ENCODE measurements at places on chromosomes 7 and 10. TPM values are rescaled to one million over a fixed set of nuclear protein-coding genes. Genes with fewer than 3 reads are reported as not detected.

C10orf71 gene
- not detected for total RNA-seq

CPVL gene
- not detected for total RNA-seq

AGAP5 gene
- 7.7 TPM for total RNA-seq

ADCYAP1R1 gene
- total RNA-seq = not detected

SKIDA1 gene
- total RNA-seq = 0.07 TPM

INHBA gene
- not detected for total RNA-seq

GIMAP7 gene
- 42.5 TPM for total RNA-seq

VAX1 gene
- total RNA-seq = not detected

SCART1 gene
- 5.4 TPM for total RNA-seq

DNA sequence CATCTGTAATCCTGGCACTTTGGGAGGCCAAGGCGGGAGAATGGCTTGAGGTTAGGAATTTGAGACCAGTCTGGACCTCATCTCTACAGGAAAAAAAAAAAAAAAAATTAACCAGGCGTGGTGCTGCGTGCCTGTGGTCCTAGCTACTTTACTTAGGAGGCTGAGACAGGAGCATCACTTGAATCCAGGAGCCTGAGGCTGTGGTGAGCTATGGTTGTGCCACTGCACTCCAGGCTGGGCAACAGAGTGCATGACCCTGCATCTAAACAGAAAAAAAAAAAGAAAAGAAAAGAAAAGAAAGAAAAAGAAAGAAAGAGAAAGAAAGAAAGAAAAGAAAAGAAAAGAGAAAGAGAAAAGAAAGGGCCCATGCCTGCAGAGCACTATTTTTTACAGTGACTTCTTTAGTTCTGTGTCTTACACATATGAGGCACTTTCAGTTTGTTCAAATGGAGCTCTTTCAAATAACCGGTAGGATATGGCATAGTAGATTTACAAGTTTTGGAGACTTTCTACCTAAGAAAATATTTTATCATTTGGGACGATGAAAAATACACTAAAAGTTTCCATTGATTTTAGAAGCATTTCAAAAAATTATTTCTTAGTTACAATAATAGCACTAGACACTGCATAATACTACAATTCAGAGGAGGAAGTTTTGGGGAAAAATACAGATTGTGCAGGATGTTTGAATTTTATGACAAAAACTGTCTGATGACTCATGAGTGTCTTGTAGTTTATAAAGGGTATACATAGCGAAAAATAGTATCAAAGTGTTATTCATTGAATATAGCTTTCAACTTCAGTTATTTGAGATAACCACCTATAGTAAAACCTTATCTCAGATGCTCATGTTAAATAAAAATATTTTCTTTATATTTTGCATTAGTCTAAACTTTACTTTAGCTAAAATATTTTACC, 75.9 kb downstream of the MDFIC start:
- peak overlapping the region; percentile 84 for H3K27ac ChIP-seq
- H3K4me1 ChIP-seq = peaks cover 76% of the 10 kb centered on the region
- peak overlapping the region; percentile 43 for H3K4me3 ChIP-seq
- H3K36me3 ChIP-seq = peaks cover 37% of the 10 kb centered on the region

DNA sequence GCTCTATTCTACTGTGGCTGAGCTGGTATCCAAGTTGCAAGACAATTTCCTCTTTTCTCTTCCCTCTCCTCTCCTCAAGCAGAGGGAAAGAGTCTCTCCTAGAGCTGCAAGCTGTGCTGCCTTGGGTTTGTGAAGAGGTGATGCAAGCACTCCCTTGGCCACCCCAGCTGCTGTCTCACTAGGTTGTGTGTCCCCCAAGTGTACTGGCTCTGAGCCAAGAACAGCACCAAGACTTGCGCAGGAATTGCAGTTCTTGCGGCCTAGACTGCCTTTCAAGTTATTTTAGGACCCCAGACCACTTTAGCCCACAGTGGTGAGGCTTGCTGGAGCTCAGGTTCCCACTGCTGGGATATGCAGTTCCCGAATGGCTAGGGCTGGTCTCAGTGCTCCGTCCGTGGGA, 411.6 kb downstream of the DPP6 start:
- no peak for DNase-seq
- H3K36me3 ChIP-seq = no peaks in the 10 kb centered on the region
- no peaks in the 10 kb centered on the region for H3K27me3 ChIP-seq
- no peaks in the 10 kb centered on the region for H3K4me1 ChIP-seq
- no peak overlapping the region for H3K27ac ChIP-seq
- no peak overlapping the region for H3K4me3 ChIP-seq

DNA sequence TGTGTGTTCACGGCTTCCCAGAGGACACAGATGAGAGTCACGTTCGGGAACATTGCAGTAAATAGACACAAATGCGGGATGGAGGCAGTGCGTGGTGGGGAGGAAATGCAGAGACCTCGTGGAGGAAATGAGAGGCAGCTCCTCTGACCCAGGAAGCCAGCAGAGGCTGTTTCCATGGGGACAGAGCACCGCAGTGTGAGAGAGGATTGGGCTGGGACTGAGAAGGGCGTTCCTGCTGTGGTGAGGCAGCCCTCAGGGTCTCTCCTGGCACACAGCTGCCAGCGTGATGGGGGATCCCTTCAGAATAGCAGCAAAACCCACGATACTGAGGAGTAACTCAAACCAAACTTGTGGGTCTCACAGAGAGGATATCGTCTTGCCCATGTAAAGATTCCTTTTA, 21.7 kb upstream of the BHLHA15 start:
- no peak for DNase-seq
- no peak overlapping the region for H3K27ac ChIP-seq
- H3K4me3 ChIP-seq = no peak overlapping the region
- peaks cover 35% of the 10 kb centered on the region for H3K36me3 ChIP-seq
- H3K4me1 ChIP-seq = no peaks in the 10 kb centered on the region

- peaks cover 39% of the 10 kb centered on the region for H3K27me3 ChIP-seq
- no peak overlapping the region for H3K4me3 ChIP-seq
- no peak for DNase-seq
- H3K4me1 ChIP-seq = no peaks in the 10 kb centered on the region
- no peak overlapping the region for H3K27ac ChIP-seq
Measured at GRCh38 chr7:120862987-120863590, 5.1 kb upstream of the TSPAN12 start.

GRCh38 chr7:95052566-95053094, 145.2 kb downstream of the PPP1R9A start:
- no peak for DNase-seq
- H3K27me3 ChIP-seq = peaks cover 2% of the 10 kb centered on the region
- H3K36me3 ChIP-seq = no peaks in the 10 kb centered on the region
- no peak overlapping the region for H3K4me3 ChIP-seq
- no peak overlapping the region for H3K27ac ChIP-seq

GRCh38 chr7:32047801-32048200, 22.4 kb downstream of the PDE1C start:
- H3K4me3 ChIP-seq = no peak overlapping the region
- DNase-seq = no peak
- H3K27me3 ChIP-seq = no peaks in the 10 kb centered on the region
- no peak overlapping the region for H3K27ac ChIP-seq
- H3K36me3 ChIP-seq = no peaks in the 10 kb centered on the region

GRCh38 chr10:42932735-42933447, 144.0 kb upstream of the RET start:
- peak; percentile 60 for DNase-seq
- no peak overlapping the region for H3K27ac ChIP-seq
- H3K4me1 ChIP-seq = peaks cover 13% of the 10 kb centered on the region
- H3K27me3 ChIP-seq = peaks cover 38% of the 10 kb centered on the region
- H3K4me3 ChIP-seq = peak overlapping the region; percentile 61

DNA sequence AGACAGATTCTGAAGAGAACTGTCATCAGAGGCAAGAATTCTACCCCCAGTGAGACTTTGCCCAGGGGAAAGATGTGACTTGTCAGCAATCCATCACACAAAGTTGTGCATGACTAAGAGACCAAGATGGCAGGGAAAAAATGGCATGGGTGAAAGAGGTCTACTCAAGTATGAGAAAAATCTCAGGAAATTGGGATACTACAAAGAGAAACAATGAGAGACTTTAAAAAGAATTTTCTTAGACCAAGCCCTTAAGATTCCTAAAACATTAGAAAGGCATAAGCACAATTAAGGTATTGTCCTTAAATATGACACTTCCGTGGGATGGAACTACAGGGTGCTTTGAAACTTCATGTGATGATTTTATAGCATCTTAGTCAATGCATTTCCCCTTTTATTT, 45.6 kb upstream of the PDE1C start:
- no peak overlapping the region for H3K4me3 ChIP-seq
- no peak overlapping the region for H3K27ac ChIP-seq
- H3K4me1 ChIP-seq = no peaks in the 10 kb centered on the region
- H3K36me3 ChIP-seq = no peaks in the 10 kb centered on the region

- no peaks in the 10 kb centered on the region for H3K36me3 ChIP-seq
- DNase-seq = no peak
- H3K27me3 ChIP-seq = peaks cover 17% of the 10 kb centered on the region
- peaks cover 2% of the 10 kb centered on the region for H3K4me1 ChIP-seq
- H3K4me3 ChIP-seq = no peak overlapping the region
Measured at GRCh38 chr7:3307435-3307834, 6.4 kb downstream of the SDK1 start.

DNA sequence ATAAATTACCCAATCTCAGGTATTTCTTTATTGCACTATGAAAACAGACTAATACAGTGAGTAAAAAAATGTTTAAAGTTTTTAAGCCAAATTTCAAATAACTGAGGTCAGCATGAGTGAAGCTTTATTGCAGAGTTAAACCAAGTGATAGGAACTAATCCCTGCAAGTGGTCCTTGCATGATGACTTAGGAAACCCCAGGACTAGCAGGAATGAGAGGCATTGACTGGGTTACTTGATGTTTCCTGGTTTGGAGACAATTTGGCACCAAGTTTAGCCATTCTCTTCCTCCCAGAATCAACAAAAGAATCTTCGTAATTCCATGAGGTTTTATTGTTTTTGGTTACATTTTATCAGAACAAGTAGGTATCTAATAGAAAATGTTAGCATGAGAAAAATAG, 194.2 kb downstream of the BICC1 start:
- DNase-seq = no peak
- no peaks in the 10 kb centered on the region for H3K36me3 ChIP-seq
- H3K4me1 ChIP-seq = no peaks in the 10 kb centered on the region
- H3K4me3 ChIP-seq = no peak overlapping the region
- no peaks in the 10 kb centered on the region for H3K27me3 ChIP-seq

DNA sequence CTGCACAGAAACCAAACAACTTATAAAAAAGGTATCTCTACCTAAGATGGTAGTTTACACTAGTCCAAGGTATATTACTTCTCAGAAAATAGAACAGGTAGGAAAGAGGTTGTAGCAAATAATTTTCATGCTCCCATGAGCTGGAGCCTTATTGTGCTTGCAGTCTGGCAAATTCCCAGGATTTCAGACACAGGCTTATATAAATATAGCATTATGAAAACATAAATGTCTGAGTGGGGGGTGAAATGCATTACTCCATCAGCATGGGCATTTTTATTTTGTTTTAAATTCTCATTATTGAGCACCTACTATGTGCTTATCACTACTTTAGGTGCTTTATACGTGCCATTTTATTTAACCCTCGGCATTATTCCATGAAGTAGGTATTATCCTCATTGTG, 83.0 kb upstream of the PHYHIPL start:
- H3K4me1 ChIP-seq = no peaks in the 10 kb centered on the region
- H3K4me3 ChIP-seq = no peak overlapping the region
- no peaks in the 10 kb centered on the region for H3K36me3 ChIP-seq
- DNase-seq = no peak
- no peaks in the 10 kb centered on the region for H3K27me3 ChIP-seq

DNA sequence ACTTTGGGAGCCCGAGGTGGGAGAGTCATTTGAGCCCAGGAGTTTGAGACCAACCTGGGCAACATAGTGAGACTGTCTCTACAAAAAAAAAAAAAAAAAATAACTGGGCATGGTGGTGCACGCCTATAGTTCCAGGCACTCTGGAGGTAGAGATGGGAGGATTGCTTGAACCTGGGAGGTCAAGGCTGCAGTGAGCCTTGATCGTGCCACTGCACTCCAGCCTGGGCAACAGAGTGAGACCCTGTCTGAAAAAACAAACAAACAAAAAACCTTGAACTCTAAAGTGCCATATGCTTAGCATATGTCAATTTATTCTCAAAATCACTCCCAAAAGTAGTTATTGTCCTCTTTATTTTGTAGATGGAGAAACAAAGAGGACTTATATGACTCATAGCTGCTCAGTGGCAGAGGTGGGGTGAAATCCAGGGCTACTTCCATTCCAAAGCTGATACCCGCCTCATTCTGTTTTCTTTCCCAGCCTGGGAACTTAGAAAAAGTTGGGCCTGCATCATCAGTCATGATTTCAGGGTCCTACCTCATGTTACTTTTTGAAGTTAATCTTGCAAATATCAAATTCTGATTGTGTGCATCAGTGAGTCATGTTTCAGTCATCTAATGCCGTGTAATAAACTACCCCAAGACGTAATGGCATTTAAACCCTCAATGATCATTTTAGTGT, 13.3 kb downstream of the DHTKD1 start:
- H3K4me3 ChIP-seq = no peak overlapping the region
- no peaks in the 10 kb centered on the region for H3K27me3 ChIP-seq
- H3K4me1 ChIP-seq = no peaks in the 10 kb centered on the region
- H3K36me3 ChIP-seq = peaks cover 14% of the 10 kb centered on the region
- no peak for DNase-seq

- peak overlapping the region; percentile 28 for H3K4me3 ChIP-seq
- H3K36me3 ChIP-seq = no peaks in the 10 kb centered on the region
- DNase-seq = peak; percentile 19
- H3K27ac ChIP-seq = peak overlapping the region; percentile 42
- no peaks in the 10 kb centered on the region for H3K27me3 ChIP-seq
Measured at GRCh38 chr10:454860-455259, 234.6 kb downstream of the DIP2C start.

- DNase-seq = no peak
- H3K27me3 ChIP-seq = no peaks in the 10 kb centered on the region
- no peaks in the 10 kb centered on the region for H3K36me3 ChIP-seq
- H3K4me1 ChIP-seq = no peaks in the 10 kb centered on the region
- no peak overlapping the region for H3K4me3 ChIP-seq
Measured at GRCh38 chr7:122397381-122397780, 92.8 kb upstream of the FEZF1 start.

GRCh38 chr10:58531084-58531695, 18.5 kb downstream of the BICC1 start:
- peak; percentile 60 for DNase-seq
- no peak overlapping the region for H3K27ac ChIP-seq
- H3K4me3 ChIP-seq = no peak overlapping the region
- H3K4me1 ChIP-seq = peaks cover 2% of the 10 kb centered on the region
- no peaks in the 10 kb centered on the region for H3K36me3 ChIP-seq
- peaks cover 7% of the 10 kb centered on the region for H3K27me3 ChIP-seq

All from activated CD4-positive, alpha-beta memory T cell treated with anti-CD3 and anti-CD28 coated beads for 36 hours (primary cell).